ENCODE measurements at places on chromosomes 7 and 10.

DNA sequence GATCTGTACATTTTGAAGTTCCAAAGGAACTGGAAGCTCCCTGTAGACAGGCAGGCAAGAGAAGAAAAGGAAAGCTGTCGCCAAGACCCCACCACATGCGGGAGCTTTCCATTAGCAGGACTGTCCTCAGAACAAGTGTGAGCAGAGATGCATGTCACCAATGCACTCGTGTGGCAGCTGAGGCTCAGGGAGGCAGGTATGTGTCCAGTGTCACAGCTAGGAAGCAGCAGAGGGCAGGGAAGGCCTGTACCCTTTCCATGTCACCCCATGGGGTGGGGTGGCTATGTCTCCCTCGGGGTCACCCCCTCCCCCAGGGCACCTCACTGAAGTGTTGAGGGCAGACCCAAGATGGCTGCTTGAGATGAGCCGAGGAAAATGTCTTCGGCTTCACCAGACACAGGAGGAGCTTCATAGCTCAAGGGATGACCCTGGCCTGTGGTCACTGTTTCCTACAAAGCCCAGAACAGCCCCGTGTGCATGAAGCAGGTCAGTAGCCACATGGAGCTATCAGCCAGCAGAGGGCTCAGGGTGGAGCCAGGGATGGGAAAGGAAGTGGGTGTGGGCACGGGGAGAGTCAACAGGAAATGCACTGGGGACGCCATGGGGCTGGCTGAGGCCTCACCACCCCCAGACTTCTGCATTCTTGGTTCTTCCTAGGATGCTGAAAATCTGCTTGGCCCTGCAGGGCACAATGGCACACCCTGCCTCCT, 96.6 kb downstream of the FAM53B start:
- no peak for DNase-seq

- DNase-seq, result no peak
Measured at GRCh38 chr10:93481637-93482144, 443 bp downstream of the MYOF start.

GRCh38 chr10:119221201-119221600, 13.8 kb downstream of the GRK5 start:
- no peak for DNase-seq

DNA sequence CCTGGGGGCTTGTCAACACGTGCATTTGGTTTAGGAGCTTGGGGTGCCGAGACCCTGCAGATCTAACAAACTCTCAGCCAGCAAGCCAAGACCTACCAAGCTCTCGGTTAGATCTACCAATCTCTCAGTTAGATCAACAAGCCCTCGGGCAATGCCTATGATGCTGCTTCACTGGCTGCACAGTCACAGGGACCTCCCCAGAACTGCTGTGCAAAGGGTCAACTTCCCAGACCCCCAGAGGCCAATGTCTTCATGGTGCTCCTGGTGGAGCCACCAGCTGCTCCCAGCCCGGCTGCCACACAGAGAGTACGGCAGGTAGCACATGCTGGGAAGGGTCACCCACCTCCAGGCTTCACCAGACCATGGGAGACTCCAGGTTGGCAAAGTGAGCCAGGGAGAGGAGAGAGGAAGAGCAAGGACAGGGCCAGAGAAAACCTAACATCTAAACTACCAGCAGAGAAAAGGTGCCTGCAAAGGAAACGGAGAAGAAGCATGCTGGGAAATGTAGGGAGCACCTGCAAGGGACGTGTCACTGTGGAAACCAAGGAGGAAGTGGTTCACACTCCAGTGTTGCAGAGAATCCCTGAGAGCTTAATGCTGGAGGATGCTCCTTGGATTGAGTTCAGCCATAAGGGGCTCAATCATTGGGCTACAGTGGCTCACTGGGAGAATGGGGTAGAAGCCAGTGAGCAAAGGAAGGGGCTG, 51.5 kb upstream of the GDF10 start:
- DNase-seq, result no peak

DNA sequence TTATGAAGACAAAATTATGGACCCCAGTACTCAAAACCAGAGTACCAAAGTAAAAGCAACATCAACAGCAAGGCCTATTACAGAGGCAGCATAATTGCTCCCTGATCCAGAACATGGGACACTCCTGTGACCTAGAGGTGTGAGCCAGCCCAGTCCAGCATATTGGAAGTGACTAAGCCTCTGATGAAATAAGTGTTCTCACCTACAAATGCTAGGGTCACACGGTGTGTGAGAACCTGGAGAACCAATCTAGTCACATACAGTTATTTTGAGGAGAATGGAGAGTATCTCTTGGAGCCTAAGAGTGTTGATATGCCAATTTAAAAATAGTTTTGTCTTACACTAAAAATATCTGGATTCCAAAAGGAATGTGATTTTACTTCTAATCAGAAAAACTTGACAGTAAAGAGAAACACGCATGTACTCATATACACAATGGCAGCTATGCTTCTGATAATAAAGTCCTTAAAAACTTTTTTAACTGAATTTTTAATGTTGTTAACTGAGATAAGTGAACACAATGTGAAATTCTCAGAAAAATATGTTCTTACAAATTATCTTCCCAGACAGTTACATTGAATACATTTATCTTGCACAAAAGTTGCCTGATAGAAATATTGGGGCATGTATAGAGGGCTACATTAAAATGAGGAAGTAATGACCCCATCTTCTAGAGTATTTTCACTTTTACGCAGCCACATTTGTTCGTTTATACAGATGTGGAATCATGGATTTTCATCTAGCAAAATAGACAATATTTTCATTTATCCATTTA, 56.8 kb upstream of the CD36 start:
- DNase-seq, result no peak

DNA sequence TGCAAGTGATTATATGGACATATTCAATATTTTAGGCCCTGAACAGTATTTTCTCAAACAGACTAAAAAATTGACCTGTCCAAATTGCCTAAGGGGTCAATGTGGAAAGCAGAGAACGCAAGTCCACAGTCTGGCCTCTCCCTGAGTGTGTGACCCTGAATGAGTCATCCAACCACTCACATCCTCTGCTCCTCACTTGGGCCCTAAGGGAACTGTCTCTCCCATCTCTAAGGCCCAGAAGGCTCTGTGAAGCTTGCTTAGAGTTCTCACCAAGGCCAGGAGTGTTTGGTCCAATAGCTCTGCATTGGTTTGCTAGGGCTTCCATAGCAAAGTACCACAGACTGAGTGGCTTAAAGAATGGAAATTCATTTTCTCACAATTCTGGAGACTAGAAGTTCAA, 155.1 kb downstream of the LSM5 start:
- DNase-seq, result no peak

All from stimulated activated CD8-positive, alpha-beta memory T cell treated with anti-CD3 and anti-CD28 coated beads, Interleukin-7, amount 100 ng/mL, for 24 hours (primary cell).